ENCODE measurements at places on chromosomes 13 and 19. TPM values are rescaled to one million over a fixed set of nuclear protein-coding genes. Genes with fewer than 3 reads are reported as not detected.

DNA sequence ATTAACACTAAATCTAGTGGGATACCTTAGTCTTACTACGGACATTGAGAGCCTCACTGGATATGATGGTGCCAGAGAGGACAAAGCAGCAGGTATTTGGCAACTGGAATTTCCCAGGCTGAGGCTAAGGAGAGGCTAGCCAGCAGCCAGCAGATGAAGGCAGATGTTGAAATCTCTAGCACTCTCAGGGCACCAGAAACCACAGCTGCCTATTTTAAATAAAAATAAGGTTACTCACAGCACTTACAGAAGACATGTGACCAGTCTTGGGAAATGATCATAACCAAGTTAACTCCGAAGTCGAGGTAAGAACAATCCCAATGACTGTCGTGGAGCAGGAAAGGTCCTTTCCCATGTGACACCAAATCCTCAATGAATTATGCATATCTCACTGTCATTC is 1726.0 kb downstream of the EFNB2 start:
- no peak for DNase-seq
- H3K27me3 ChIP-seq, result no peaks in the 10 kb centered on the region

- no peak for DNase-seq
- H3K4me3 ChIP-seq, result peak overlapping the region; percentile 52
- no peaks in the 10 kb centered on the region for H3K36me3 ChIP-seq
- peaks cover 17% of the 10 kb centered on the region for H3K4me1 ChIP-seq
- no peak overlapping the region for H3K27ac ChIP-seq
- H3K27me3 ChIP-seq, result peaks cover 23% of the 10 kb centered on the region
Observed at GRCh38 chr19:9914315-9915207, 21.8 kb downstream of the OLFM2 start.

- no peaks in the 10 kb centered on the region for H3K36me3 ChIP-seq
- peaks cover 9% of the 10 kb centered on the region for H3K4me1 ChIP-seq
- no peak for DNase-seq
- H3K4me3 ChIP-seq, result no peak overlapping the region
- H3K27ac ChIP-seq, result no peak overlapping the region
Observed at GRCh38 chr13:30798776-30799355, 63.5 kb downstream of the ALOX5AP start.

DNA sequence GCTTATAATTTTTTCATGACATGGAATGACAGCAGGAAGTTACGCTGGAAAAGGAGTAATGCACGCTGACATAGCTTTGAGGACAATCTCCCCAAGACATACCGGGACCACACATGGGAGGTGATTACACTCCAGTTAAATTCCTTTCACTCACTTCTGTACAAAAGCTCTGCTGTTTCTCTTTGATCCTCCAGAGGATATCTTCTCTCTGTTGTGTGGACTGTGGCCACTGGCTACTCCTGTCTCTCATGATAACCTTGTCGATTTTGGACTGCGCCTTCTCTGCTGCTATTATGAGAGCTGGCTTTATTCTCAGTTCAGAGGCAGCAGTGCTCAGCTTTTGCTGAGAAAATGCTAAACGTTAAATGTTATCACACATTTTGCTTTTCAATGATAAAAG is 464.6 kb downstream of the FGF9 start:
- no peaks in the 10 kb centered on the region for H3K36me3 ChIP-seq
- no peak for DNase-seq
- H3K4me3 ChIP-seq, result no peak overlapping the region
- no peak overlapping the region for H3K27ac ChIP-seq
- H3K4me1 ChIP-seq, result no peaks in the 10 kb centered on the region
- peaks cover 2% of the 10 kb centered on the region for H3K27me3 ChIP-seq

DNA sequence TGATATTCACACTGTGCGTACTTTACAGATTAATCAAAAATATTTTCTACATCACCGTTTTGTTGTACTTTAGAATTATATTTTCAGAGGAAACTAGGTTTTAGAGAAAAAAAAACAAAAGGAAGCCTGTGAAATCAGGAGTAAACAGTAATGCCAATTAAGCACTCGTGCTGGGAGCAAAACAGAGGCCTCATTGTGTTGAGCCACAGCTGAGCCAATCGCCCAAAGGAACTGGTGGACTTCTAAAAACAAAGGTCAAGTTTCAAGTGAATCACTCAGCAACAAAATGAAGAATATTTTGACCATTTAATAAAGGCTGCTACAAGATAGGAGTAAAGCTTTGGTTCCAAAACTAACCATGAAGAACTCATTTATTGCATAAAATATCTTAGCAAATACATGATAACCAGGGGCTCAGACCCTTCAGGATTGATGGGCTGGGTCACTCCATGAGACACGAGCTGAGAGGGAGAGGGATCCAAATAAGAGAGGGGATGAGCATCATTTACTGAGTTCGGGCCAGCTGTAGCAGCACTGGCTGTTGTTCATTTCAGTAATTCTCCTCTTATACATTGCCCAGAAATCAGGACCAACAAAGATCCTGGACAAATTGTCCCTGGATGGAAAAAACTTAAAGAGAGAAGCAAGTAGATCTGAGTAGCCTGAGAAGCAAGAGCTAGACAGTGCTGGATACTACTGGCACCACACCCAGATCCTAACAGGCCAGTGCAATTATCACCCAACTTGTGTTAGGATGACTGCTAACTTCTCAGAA is 8.3 kb upstream of the NALCN start:
- no peaks in the 10 kb centered on the region for H3K36me3 ChIP-seq
- no peaks in the 10 kb centered on the region for H3K27me3 ChIP-seq
- H3K4me3 ChIP-seq, result no peak overlapping the region
- DNase-seq, result no peak
- H3K4me1 ChIP-seq, result no peaks in the 10 kb centered on the region

DNA sequence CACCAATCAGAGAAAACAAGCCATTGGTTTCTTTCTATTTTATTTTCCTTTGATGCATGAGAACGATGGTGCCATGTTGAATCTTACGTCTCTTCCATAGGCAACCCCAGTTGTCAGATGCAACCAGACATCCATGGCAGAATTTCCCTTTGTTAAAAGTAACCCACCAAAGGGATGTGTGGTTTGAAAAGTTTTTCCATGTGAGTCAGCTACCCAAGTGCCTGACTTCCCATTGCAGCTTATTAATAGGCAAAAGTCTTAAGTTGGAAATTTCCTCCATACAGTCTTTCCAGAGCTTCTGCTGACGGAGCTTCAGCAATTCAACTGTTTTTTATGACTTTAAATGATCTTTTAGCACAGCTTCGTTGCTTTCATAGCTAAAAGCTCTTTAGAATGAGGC is 73.8 kb upstream of the FAM216B start:
- no peaks in the 10 kb centered on the region for H3K36me3 ChIP-seq
- no peak for DNase-seq
- no peaks in the 10 kb centered on the region for H3K27me3 ChIP-seq
- H3K4me3 ChIP-seq, result no peak overlapping the region

DNA sequence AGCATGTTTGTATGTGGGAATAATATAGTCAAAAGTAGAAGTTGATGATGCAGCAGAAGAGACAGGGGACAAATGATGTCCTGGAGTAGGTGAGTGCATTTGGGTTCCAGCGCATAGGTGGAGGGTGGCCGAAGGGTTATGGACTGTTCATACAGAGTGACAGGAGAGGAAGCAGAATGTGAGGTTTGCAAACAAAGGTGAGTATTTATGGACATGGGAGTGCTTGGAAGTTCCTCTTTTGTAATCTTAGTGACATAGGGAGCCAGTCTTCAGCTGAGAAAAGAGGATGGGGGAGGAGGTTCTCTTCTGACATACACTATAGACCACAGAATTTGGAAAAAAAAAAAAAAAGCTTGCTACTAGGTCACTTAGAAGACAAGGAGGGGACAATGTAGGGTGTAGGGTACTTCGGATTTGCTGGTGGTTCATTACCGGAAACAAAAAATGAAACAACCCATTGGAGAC is 331.6 kb downstream of the DLEU7 start:
- peaks cover 27% of the 10 kb centered on the region for H3K4me1 ChIP-seq
- H3K27me3 ChIP-seq, result no peaks in the 10 kb centered on the region
- no peak for DNase-seq
- peak overlapping the region; percentile 34 for H3K4me3 ChIP-seq

- H3K4me1 ChIP-seq, result no peaks in the 10 kb centered on the region
- no peak overlapping the region for H3K27ac ChIP-seq
- H3K36me3 ChIP-seq, result no peaks in the 10 kb centered on the region
- H3K27me3 ChIP-seq, result no peaks in the 10 kb centered on the region
- no peak for DNase-seq
- H3K4me3 ChIP-seq, result no peak overlapping the region
Observed at GRCh38 chr13:83773961-83774360, 108.3 kb downstream of the SLITRK1 start.

GRCh38 chr19:43735957-43736356 is 18.8 kb downstream of the SMG9 start:
- no peak for DNase-seq
- no peaks in the 10 kb centered on the region for H3K4me1 ChIP-seq
- H3K27me3 ChIP-seq, result no peaks in the 10 kb centered on the region
- H3K36me3 ChIP-seq, result peaks cover 96% of the 10 kb centered on the region
- no peak overlapping the region for H3K27ac ChIP-seq

DNA sequence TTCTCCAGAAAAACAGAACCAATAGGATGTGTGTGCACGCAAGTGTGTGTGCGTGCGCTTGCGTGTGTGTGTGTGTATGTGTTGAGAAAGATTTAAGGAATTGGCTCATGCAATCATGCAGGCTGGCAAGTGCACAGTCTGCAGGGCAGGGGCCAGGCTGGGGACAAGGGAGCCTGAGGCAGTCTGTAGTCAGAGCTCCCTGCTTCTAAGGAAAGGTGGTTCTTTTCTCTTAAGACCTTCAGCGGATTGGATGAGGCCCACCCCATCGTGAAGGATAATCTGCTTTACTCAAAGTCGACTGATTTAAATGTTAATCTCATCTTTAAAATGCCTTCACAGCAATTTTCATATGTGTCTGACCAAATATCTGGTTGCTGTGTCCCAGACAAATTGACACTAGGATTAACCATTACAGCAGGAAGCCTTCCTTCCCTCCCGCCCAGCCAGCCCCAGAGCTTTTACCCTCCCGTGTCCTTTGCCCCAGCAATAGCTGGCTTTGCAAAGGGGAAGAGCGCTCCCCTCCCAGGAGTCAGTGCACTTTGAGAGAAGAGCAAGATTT is 15.0 kb upstream of the NAXD start:
- no peak overlapping the region for H3K27ac ChIP-seq
- H3K36me3 ChIP-seq, result no peaks in the 10 kb centered on the region
- no peak for DNase-seq
- no peak overlapping the region for H3K4me3 ChIP-seq
- H3K27me3 ChIP-seq, result no peaks in the 10 kb centered on the region

GRCh38 chr19:17562097-17562496 is 6.6 kb downstream of the COLGALT1 start:
- no peak for DNase-seq
- no peak overlapping the region for H3K4me3 ChIP-seq
- H3K27ac ChIP-seq, result no peak overlapping the region
- H3K36me3 ChIP-seq, result peaks cover 71% of the 10 kb centered on the region
- H3K27me3 ChIP-seq, result no peaks in the 10 kb centered on the region

GRCh38 chr13:77386046-77386445 is 59.2 kb upstream of the MYCBP2 start:
- no peaks in the 10 kb centered on the region for H3K27me3 ChIP-seq
- no peak overlapping the region for H3K27ac ChIP-seq
- DNase-seq, result no peak
- H3K36me3 ChIP-seq, result no peaks in the 10 kb centered on the region
- no peak overlapping the region for H3K4me3 ChIP-seq
- H3K4me1 ChIP-seq, result no peaks in the 10 kb centered on the region

DNA sequence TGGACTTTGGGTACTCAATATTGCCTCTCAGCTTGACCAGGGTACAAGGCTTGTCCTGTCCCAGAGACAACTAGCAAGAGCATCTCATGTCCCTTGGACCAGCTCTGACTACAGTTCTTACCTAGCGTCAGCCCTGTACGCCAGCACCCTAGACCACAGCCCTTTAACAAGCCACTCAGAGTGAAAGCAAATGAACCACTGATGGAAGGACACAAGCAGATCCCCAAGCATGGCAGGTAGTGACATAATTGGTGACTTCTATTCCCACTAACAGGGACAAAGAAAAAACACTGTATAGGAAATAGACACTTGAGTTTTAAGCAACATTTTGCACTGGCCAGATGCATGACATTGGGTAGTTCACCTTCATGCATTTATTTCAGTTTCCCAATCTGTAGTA is 8.8 kb upstream of the LRCH1 start:
- no peaks in the 10 kb centered on the region for H3K4me1 ChIP-seq
- H3K27me3 ChIP-seq, result no peaks in the 10 kb centered on the region
- H3K27ac ChIP-seq, result no peak overlapping the region

DNA sequence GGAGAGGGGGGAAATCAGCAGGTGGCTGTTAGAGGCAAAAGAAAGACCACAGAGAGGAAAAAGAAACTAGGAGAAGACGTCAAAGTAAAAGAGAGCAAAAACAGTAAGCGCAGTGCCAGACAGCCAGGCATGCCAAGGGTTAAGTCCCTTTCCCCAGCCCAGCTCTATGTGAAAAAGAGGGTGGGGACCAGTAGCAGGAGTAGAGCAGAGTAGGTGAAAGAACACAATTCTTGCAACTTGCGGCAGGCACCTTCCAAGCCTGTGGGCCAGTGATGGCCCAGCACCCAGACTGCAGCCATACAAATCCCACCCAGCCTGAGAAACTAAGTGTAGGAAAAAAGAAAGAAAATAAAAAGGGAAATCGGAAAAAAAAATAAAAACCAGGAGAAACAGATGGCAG is 64.2 kb upstream of the ZNF85 start:
- H3K27me3 ChIP-seq, result no peaks in the 10 kb centered on the region
- no peaks in the 10 kb centered on the region for H3K4me1 ChIP-seq
- no peak overlapping the region for H3K4me3 ChIP-seq
- H3K27ac ChIP-seq, result no peak overlapping the region
- no peak for DNase-seq
- no peaks in the 10 kb centered on the region for H3K36me3 ChIP-seq

- no peak overlapping the region for H3K4me3 ChIP-seq
- H3K4me1 ChIP-seq, result no peaks in the 10 kb centered on the region
- H3K27me3 ChIP-seq, result no peaks in the 10 kb centered on the region
Observed at GRCh38 chr13:107545946-107546502, 669.3 kb downstream of the LIG4 start.

- DNase-seq, result no peak
- H3K4me1 ChIP-seq, result no peaks in the 10 kb centered on the region
- no peak overlapping the region for H3K27ac ChIP-seq
- peaks cover 84% of the 10 kb centered on the region for H3K36me3 ChIP-seq
- no peak overlapping the region for H3K4me3 ChIP-seq
- H3K27me3 ChIP-seq, result no peaks in the 10 kb centered on the region
Observed at GRCh38 chr19:55694656-55695491, 19.8 kb downstream of the EPN1 start.

- no peaks in the 10 kb centered on the region for H3K27me3 ChIP-seq
- H3K4me3 ChIP-seq, result no peak overlapping the region
- no peaks in the 10 kb centered on the region for H3K4me1 ChIP-seq
- H3K36me3 ChIP-seq, result no peaks in the 10 kb centered on the region
- DNase-seq, result no peak
Observed at GRCh38 chr13:69585656-69586055, 522.0 kb upstream of the ATXN8OS start.

GRCh38 chr19:34305221-34306083 is 51.1 kb downstream of the GARRE1 start:
- DNase-seq, result no peak
- H3K27me3 ChIP-seq, result no peaks in the 10 kb centered on the region
- H3K36me3 ChIP-seq, result peaks cover 18% of the 10 kb centered on the region
- no peak overlapping the region for H3K4me3 ChIP-seq
- H3K4me1 ChIP-seq, result peaks cover 31% of the 10 kb centered on the region

FAM32A gene
- 83.5 TPM for total RNA-seq

CCDC194 gene
- not detected for total RNA-seq

PEX11G gene
- total RNA-seq, result 1.7 TPM

USHBP1 gene
- 12.0 TPM for total RNA-seq

S1PR2 gene
- total RNA-seq, result 14.5 TPM

BCAM gene
- total RNA-seq, result 32.4 TPM

LILRA1 gene
- 2.0 TPM for total RNA-seq

YJEFN3 gene
- total RNA-seq, result 3.3 TPM

GSX1 gene
- total RNA-seq, result not detected

ZNF439 gene
- 7.6 TPM for total RNA-seq

RASL11A gene
- total RNA-seq, result 54.0 TPM

Data from esophagus muscularis mucosa (tissue), 4 donors.